ENCODE measurements at places on chromosomes 5 and 9.

DNA sequence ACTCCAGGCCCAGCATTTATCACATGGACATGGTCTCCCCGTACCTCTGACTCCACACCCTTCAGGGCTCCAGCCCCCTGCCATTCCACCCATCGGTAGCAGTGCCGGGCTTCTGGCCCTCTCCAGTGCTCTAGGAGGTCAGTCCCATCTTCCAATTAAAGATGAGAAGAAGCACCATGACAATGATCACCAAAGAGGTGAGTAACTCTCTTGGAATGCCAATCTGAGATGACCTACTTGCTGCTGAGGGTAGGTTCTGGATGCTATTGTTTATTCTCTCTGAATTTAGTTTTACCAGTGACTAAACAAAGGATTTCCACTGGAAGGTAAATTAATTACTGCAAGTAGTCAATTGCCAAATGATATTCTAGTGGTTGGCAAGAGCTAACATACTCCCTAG, 80.8 kb downstream of the TLE4 start:
- no peak for DNase-seq

- no peak for DNase-seq
Measured at GRCh38 chr9:686321-686813, 155.1 kb upstream of the DMRT1 start.

DNA sequence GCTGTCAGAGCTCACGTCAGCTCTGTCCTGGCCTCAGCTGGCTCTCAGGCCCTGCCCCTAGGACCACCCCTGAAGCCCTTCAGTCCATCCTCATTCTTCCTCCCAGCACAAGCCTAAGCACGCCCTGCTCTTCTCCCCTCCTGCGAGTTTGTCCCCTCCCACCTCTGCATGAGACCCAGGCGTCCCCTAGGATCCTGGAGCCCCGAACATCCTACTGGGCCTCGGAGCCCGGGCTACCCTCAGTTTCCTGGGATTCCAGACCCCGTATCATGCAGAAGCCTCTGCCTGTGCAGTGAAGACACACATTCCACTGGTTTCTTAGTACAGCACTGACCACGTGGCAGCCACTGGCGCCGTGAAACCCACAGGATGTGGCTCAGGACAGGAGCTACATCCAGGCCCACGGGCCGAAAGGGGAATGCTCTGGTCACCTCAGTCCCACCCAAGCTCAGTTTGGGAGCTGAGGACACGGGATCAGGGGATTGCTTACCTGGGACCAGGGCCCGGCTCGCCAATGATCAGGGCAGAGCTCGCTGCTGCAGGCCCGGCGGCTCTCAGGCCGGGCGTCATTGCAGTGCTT, 64.2 kb downstream of the ZNF354C start:
- no peak for DNase-seq

DNA sequence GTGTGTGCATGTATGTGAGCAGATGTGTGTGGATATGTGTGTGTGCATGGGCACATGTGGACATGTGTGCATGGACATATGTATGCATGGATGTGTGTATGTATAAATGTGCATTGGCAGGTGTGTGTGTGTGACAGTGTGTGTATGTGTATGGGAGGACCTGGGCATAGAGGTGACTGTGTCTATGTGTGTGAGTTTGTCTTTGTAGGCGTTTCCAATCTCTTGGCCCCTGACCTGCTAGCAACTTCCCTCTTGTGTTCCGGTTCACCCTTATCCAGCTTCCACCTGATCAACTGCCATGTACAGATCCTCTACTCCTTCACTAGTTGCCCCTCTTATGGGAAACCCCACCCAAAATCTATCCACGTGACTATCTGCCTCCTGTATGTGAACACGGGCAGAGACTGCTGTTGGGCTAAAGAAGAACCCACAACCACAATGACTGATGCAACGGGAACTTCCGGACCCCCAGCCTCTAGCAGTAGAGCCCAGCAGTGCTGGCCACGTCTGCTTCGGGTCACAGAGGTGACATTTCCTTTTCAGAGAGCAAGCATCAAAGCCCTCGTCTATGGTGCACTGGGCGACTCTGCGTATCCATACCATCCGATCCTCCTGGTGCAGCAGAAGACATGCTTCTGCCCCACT, 24.9 kb upstream of the GADD45G start:
- DNase-seq, result no peak

GRCh38 chr5:118228489-118228888, 759.9 kb downstream of the DTWD2 start:
- DNase-seq, result no peak

DNA sequence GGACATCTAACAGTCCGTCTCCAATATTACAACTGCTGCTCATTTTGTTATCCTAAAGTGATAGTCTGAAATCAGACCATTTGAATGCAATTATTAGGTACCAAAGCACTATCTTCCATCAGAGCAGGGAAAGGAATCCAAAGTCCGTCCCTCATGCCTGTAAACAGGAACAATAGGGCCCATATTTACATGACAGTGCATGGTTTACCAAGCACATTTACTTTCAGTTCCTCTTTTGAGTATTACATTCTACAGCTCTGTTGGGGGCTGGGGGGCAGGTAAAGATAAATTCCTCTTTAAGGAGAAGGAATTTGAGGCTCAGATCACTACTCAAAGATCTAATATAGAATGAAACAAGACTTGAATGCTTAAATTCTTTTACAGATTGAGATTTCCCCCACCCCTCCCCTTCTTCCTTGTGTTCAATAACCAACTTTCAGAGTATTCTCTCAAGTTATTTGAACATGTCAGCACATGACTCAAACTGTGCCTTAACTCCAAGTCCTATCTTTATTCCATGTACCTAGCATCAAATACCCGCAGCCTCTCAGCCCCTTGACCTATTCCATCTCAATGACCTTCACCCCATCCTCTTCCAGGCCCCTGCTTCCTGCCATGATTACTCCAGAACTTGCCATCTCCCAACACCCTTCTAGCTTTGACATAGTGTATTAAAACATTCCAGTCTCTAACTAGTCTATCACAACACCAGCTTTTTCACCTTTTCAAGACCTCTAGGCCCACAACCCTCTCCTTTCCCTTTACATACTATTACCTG, 71.0 kb downstream of the BRINP1 start:
- no peak for DNase-seq

DNA sequence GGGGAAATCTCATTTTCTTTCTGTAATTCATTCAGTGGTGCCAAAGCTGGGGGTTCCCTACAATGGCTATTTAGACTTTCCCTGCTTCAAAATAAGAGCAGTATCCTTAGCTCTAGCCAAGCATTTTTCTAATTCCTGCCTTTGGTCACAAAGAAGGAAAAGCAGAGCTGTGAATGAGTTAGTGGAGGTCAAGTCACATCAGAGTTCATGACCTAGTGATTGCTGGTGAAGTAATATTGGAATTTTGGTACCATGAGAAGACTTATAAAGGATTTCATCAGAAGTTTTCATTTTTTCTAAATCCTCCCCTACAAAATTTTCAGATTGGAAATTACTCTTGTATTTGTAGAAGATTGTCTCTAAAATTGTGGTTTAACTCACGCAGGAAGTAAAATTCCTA, 28.0 kb downstream of the DNAJC21 start:
- DNase-seq, result no peak

GRCh38 chr9:85425153-85425611, 316.6 kb downstream of the AGTPBP1 start:
- no peak for DNase-seq

DNA sequence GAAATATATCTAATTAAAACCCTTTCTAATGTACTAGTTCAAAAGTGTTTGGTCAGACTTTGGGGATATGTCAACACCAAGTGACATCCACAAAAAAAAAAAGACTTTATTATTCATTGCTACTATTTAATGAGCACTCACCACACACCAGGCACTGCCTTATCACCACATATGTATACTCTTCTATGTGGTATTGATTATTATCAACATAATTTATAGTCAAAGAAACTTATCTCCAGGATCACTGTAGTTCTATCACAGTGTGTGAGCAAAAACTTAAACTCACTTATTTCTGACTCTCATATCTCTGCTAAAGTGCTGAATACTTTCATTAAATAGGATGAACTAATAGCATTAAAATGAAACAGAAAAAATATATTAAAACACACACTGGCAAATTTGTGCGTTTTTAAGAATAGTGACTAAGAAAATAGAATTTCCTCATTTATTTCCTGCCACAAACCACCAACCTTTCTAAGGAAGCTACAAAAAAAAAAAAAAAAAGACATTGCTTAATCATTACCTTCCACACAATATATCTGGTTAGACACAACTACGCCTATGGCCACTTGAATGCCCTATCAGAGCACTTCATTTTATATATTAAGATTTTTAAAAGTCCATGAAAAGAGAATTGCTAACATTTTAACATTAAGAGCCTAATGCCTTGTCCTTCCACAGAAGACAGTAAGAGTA, 12.8 kb downstream of the SLCO4C1 start:
- DNase-seq, result no peak

GRCh38 chr5:149426931-149427330, 47.8 kb upstream of the IL17B start:
- no peak for DNase-seq

DNA sequence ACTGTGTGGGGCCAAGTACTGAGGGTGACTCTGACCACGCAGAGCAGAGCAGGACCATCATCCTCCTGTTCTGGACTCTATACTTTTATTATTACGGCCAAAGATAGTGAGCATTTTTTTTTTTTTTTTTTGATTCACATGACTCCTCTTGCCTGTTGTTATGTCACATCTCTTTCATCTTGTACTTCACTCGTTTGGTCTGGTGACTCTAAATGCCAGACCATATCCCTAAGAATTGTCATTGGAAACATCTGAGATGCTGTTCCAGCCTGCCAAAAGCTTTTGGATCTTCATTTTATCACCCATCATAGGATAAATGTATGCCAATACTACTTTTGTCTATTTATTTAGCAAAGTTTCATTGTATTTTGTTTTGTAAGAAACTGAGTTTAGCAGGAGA, 168.2 kb upstream of the RAI14 start:
- DNase-seq, result no peak

DNA sequence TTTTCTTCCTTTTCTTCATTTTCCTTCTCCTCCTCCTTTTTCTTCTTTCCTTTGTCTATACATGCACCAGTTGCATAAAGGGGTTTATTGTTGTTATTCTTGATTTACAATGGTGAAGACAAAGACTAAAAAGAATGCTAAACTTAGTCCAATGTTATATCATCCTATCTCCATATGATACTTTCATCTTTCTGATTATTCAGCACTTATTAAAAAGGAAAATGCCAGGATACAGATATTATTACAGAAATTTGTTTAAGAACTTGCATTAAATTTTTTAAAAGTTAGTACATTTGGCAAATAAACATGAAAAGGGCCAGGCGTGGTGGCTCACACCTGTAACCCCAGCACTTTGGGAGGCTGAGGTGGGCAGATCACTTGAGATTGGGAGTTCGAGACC, 1074.9 kb downstream of the EFNA5 start:
- DNase-seq, result no peak

DNA sequence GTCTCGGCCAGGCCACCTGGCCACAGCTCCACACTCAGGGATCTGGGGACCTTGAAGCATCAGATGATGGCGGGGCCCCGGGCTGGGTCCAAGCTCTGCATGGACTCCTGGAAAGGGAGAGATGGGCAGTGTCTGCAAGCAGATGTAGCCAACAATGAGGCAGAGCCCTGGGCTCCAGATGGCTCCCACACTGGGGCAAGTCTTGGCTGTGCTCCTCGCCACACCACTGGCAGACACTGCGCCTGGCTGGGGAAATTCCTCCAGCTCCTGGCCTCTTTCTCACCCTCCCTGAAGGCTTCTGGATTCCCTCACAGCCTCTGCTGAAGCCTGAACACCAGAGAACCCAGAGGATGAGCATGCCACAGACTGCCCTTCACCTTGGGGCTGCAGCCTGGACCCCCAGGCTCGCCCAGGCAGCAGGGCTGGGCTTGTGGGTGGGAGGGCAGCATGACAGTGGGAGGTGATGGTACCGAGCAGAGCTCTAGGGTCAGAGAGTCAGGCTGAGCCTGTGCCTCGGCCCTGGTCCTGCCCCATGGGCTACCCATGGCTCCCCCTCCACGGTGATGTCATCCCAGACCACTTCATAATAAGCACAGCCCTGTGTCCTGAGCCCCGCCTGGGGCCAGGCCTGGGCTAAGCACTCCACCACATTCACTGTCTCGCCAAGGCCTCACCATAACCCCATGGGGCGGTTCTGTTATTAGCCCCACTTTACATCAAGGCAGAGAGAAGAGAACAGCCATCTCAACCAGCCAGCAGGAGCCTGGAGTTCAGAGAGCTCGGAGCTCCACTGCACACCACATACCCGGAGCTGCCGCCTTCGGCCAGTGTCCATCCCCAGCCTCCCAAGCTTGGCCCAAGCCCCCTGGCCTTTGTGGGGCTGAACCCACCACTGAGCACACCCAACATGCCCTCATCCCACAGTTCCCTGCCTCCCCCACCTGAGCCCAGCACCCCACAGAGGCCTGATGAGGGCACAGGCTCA, 62.2 kb upstream of the ADAMTS2 start:
- no peak for DNase-seq

DNA sequence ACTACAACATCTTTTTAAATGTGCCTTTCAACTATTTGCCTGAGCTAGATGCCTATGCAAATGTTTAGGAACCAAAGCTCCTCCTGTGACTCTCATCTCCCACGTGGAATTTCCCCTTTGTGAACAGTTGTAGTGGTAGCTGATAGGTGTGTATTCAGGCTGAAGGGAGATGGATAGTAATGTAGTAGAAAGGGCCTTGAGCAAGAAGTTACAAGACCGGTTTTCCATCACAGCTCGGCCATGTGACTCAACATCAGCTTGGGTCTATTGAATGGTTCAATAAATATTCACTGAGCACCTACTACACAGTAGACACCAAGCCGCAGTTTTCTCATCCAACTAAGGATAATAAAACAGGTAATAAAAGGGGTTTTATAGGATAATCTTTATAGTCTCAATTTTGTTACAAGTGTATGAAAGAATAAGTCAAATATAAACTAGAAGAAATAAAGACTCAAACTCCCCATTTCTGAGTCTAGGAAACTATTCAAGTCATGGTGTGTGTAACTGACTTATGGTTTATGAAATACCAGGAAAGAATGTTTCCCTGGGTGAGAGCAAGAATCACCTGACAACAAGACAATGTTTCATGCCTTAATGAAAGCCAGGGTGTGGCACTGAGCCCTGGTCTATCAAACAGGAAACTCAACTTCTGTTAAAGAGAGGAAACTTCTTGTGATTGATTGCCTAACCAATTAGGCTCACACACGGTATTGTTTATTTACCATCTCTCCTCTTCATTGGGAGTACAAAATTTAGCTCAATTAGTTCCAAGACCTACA, 187.1 kb upstream of the SPEF2 start:
- DNase-seq, result no peak

DNA sequence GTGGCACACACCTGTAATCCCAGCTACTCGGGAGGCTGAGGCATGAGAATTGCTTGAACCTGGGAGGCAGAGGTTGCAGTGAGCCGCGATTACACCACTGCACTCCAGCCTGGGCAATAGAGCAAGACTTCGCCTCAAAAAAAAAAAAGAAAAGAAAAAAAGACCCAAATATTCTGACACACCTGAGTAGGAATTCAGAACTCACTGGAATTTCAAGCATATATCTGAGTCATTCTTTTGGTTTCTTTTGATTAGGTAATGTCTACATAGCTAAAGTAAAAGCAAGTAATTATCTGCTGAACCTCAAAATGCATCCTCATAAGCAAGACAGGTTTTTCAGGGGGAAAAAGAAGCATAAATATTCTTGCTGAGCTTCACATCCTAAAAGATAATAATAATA, 35.9 kb downstream of the ANKRD31 start:
- no peak for DNase-seq

- no peak for DNase-seq
Measured at GRCh38 chr9:111621895-111622480, 9.1 kb upstream of the DNAJC25 start.

Data from activated T-helper 9 cell treated with anti-CD3 and anti-CD28 coated beads, Interleukin-2, amount 50 U/mL, for 16 hours (primary cell).